Esophagus squamous epithelium (tissue), 5 donors: ENCODE measurements at places on chromosomes 16 and 17. TPM values are rescaled to one million over a fixed set of nuclear protein-coding genes. Genes with fewer than 3 reads are reported as not detected.

PIPOX gene
- total RNA-seq: 1.3 TPM

DNA sequence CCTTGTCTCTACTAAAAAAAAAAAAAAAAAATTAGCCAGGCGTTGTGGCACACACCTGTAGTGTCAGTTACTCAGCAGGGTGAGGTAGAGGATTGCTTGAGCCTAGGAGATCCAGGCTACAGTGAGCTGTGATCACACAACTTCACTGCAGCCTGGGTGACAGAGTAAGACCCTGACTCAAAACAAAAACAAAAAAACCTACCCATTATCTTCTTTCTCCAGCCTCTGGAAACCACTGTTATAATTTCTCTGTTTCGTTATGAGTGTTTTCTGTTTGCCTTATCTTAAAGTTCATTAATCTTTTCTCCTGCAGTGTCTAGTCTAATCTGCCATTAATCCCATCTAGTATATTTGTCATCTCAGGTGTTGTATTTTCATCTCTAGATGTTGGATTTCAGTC, 18.6 kb upstream of the CLTC start:
- no peaks in the 10 kb centered on the region for H3K4me1 ChIP-seq
- H3K36me3 ChIP-seq: peaks cover 64% of the 10 kb centered on the region
- H3K27me3 ChIP-seq: no peaks in the 10 kb centered on the region
- H3K27ac ChIP-seq: no peak overlapping the region
- H3K4me3 ChIP-seq: no peak overlapping the region

GRCh38 chr17:32747856-32748255, 129.1 kb downstream of the MYO1D start:
- no peaks in the 10 kb centered on the region for H3K27me3 ChIP-seq
- H3K36me3 ChIP-seq: no peaks in the 10 kb centered on the region
- no peak overlapping the region for H3K27ac ChIP-seq
- H3K4me1 ChIP-seq: no peaks in the 10 kb centered on the region
- no peak overlapping the region for H3K4me3 ChIP-seq
- no peak for DNase-seq

- H3K4me1 ChIP-seq: peaks cover 12% of the 10 kb centered on the region
- no peaks in the 10 kb centered on the region for H3K36me3 ChIP-seq
- peak overlapping the region; percentile 14 for H3K4me3 ChIP-seq
- no peak overlapping the region for H3K27ac ChIP-seq
- DNase-seq: no peak
Measured at GRCh38 chr17:47789611-47790561, 31.7 kb downstream of the OSBPL7 start.

GRCh38 chr16:70695331-70696070, 9.6 kb upstream of the MTSS2 start:
- H3K4me3 ChIP-seq: no peak overlapping the region
- no peaks in the 10 kb centered on the region for H3K27me3 ChIP-seq
- H3K36me3 ChIP-seq: peaks cover 6% of the 10 kb centered on the region
- H3K27ac ChIP-seq: peak overlapping the region; percentile 89

DNA sequence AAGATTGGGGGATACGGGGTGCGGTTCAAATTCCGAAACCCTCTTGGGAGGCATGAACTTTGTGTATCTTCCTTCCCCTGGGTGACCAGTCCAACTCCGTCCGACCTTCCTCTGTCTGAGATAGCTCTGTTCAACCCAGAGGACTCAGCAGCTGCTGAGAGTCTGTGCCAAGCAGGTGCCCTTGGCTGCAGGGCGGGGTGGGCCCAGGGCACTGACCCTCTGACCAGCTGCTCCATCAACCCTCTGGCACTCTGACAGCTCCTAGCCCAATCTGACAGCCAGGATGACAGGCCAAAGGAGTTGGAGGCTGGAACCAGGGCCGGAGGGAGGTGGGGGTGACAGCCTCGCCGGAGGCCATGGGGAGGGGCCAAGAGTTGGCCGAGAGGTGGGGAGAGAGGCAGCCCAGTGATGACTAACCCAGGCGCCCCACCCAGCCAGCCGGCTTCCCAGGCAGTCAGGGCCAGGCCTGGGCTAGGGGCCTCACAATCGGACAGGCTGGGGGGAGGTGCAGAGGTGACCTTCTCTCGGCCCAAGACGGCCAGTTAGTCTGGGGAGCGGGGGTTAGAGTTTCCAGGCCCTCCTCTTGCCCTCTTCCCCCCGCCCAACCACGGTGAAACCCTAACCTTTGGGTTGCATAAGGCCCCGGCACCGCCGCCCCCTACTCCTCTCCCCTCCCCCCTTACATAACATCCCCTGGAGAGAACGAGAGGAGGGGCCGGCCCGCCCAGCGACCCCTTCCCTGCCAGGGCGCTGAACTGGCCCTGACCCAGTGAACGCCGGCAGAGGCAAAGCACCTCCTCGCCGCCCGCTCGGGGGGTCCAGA, 5.0 kb upstream of the TLCD2 start:
- DNase-seq: no peak
- no peaks in the 10 kb centered on the region for H3K27me3 ChIP-seq
- peak overlapping the region; percentile 100 for H3K27ac ChIP-seq
- H3K4me1 ChIP-seq: peaks cover 69% of the 10 kb centered on the region

DNA sequence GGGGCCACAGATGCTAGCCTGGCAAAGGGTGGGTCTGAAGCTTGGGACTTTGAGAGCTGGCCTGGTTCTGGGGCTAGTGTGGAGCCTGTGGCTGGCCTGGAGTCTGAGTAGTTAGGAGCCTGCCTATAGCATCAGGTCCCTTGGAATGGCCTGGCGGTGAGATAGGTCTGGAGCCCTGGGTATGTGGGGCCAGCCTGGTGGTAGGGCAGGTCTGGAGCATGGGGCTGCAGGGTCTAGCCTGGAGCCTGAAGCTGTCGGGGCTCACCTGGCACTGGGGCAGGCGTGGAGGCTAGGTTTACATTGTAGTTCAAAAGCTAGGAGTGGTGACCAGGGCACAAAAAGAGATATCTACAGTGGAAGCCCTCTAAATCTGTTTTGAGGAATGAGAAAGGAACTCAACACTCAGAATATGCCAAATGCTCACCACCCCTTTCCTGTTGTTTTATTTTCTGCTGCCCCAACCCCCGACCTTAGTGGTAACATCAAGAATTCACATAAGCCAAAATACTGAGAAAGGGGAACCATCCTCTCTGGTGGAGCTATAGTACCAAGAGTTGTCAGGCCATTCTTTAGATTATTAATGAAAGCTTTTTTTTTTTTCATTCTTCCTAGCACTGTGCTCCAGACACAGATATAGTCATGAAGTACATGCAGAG, 100.3 kb downstream of the TANC2 start:
- no peaks in the 10 kb centered on the region for H3K36me3 ChIP-seq
- no peak overlapping the region for H3K27ac ChIP-seq
- H3K27me3 ChIP-seq: no peaks in the 10 kb centered on the region
- no peak overlapping the region for H3K4me3 ChIP-seq
- no peak for DNase-seq
- no peaks in the 10 kb centered on the region for H3K4me1 ChIP-seq

KRT17 gene
- total RNA-seq: 2,552 TPM

DNA sequence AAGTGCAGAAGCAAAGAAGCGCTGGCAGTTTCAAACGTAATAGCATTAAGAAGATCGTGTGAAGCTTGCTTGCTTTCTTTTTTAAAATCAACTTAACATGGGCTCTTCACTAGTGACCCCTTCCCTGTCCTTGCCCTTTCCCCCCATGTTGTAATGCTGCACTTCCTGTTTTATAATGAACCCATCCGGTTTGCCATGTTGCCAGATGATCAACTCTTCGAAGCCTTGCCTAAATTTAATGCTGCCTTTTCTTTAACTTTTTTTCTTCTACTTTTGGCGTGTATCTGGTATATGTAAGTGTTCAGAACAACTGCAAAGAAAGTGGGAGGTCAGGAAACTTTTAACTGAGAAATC, 17.4 kb upstream of the RAB11FIP4 start:
- no peak for DNase-seq
- no peak overlapping the region for H3K27ac ChIP-seq
- no peaks in the 10 kb centered on the region for H3K4me1 ChIP-seq
- H3K36me3 ChIP-seq: peaks cover 29% of the 10 kb centered on the region

GRCh38 chr17:80287806-80288567, 27.3 kb downstream of the RNF213 start:
- H3K27me3 ChIP-seq: no peaks in the 10 kb centered on the region
- DNase-seq: no peak
- H3K36me3 ChIP-seq: peaks cover 53% of the 10 kb centered on the region
- H3K4me3 ChIP-seq: no peak overlapping the region
- H3K4me1 ChIP-seq: no peaks in the 10 kb centered on the region
- no peak overlapping the region for H3K27ac ChIP-seq

DNA sequence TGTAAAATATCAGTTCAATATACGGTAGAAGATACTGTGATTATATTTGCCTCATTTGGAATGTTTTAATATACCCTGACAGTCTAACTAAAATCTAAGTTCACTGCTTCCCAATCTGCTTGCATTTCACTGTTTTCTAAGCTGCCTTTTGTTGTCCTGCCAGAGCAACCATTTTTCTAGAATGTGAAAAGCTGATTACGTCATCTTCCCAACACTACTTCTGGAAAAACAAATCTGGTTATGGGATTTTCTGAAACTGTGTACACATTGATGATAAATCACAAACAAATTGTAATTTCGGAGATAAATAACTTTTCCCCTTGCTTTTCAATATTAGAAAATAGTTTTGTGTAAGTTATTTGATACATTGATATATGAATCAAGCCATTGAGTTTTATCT, 1529.0 kb downstream of the CDH11 start:
- no peaks in the 10 kb centered on the region for H3K27me3 ChIP-seq
- no peaks in the 10 kb centered on the region for H3K4me1 ChIP-seq
- no peak overlapping the region for H3K4me3 ChIP-seq

ABCC12 gene
- total RNA-seq: not detected

GRCh38 chr16:71264299-71264698, 24.9 kb downstream of the CMTR2 start:
- H3K36me3 ChIP-seq: no peaks in the 10 kb centered on the region
- no peaks in the 10 kb centered on the region for H3K4me1 ChIP-seq
- no peak overlapping the region for H3K27ac ChIP-seq
- DNase-seq: no peak

- DNase-seq: no peak
- H3K4me3 ChIP-seq: no peak overlapping the region
- no peaks in the 10 kb centered on the region for H3K36me3 ChIP-seq
- no peaks in the 10 kb centered on the region for H3K27me3 ChIP-seq
Measured at GRCh38 chr16:11634312-11634711, 33.9 kb upstream of the SNN start.

- H3K4me1 ChIP-seq: peaks cover 23% of the 10 kb centered on the region
- H3K36me3 ChIP-seq: peaks cover 9% of the 10 kb centered on the region
- peak overlapping the region; percentile 99 for H3K27ac ChIP-seq
- no peaks in the 10 kb centered on the region for H3K27me3 ChIP-seq
- DNase-seq: no peak
- peak overlapping the region; percentile 47 for H3K4me3 ChIP-seq
Measured at GRCh38 chr17:7915179-7915610, 894 bp downstream of the RNF227 start.

GRCh38 chr16:89317101-89317671, 99.7 kb downstream of the ZNF778 start:
- DNase-seq: no peak
- peak overlapping the region; percentile 21 for H3K4me3 ChIP-seq
- H3K36me3 ChIP-seq: peaks cover 32% of the 10 kb centered on the region
- H3K27me3 ChIP-seq: no peaks in the 10 kb centered on the region
- H3K4me1 ChIP-seq: peaks cover 79% of the 10 kb centered on the region

KCNH6 gene
- not detected for total RNA-seq

- peaks cover 6% of the 10 kb centered on the region for H3K4me1 ChIP-seq
- no peak for DNase-seq
- no peaks in the 10 kb centered on the region for H3K36me3 ChIP-seq
- H3K27me3 ChIP-seq: no peaks in the 10 kb centered on the region
Measured at GRCh38 chr16:48365025-48365600, 20.1 kb downstream of the SIAH1 start.

DNA sequence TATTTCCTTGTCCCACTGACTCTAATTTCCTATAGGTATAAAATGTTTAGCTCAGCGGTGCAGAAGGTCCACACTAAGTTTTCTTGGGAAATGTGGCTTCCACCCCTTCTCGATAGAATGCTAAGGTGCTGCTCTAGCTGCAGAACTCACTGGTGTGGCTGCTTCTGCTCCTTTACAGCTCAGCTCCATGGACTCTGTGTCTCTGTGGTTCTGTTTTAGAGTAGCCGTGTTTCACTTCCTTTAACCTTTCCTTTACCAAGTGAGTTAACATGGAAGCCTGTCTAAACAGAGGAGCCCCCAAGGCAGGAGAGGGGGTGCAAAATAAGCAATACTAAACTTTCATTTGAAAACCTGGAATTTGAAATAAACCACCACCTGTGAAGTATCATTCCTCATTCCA, 65.3 kb downstream of the SPECC1 start:
- peak overlapping the region; percentile 62 for H3K27ac ChIP-seq
- H3K4me1 ChIP-seq: no peaks in the 10 kb centered on the region
- H3K36me3 ChIP-seq: no peaks in the 10 kb centered on the region
- H3K4me3 ChIP-seq: peak overlapping the region; percentile 38

GRCh38 chr17:74353446-74354060, 8.1 kb downstream of the BTBD17 start:
- no peaks in the 10 kb centered on the region for H3K36me3 ChIP-seq
- DNase-seq: no peak
- H3K4me3 ChIP-seq: no peak overlapping the region
- peaks cover 10% of the 10 kb centered on the region for H3K4me1 ChIP-seq
- H3K27me3 ChIP-seq: peaks cover 100% of the 10 kb centered on the region

- H3K36me3 ChIP-seq: no peaks in the 10 kb centered on the region
- peaks cover 9% of the 10 kb centered on the region for H3K4me1 ChIP-seq
- no peak for DNase-seq
- H3K27ac ChIP-seq: no peak overlapping the region
- H3K4me3 ChIP-seq: no peak overlapping the region
Measured at GRCh38 chr16:49489686-49490320, 116.2 kb downstream of the C16orf78 start.

GRAP gene
- 4.2 TPM for total RNA-seq

DNA sequence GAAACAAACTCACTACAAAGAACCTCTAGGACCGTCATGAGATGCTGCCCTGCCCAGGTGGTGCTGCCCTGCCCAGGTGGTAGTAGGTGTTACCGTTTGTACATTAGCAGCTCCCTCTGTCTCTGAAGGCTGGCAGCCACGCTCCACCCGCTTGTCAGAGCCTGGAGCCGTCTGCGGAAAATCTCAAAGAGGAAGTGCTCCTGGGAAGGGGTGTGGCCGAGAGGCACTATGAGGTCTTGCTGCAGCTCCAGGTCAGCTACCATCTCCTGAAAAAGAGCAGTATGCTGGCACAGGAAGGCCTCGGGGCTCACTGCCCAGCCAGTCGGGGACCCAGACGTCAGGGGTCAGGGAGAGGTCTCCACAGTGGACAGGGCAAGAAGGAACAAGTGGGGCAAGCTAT, 28.3 kb downstream of the ZNF276 start:
- no peak for DNase-seq
- no peaks in the 10 kb centered on the region for H3K27me3 ChIP-seq
- no peak overlapping the region for H3K27ac ChIP-seq
- no peaks in the 10 kb centered on the region for H3K4me1 ChIP-seq
- H3K4me3 ChIP-seq: no peak overlapping the region

CD19 gene
- 0.42 TPM for total RNA-seq

GRCh38 chr17:78053777-78054468, 74.6 kb downstream of the TMC6 start:
- peaks cover 50% of the 10 kb centered on the region for H3K36me3 ChIP-seq
- no peak overlapping the region for H3K4me3 ChIP-seq
- H3K27ac ChIP-seq: no peak overlapping the region
- no peaks in the 10 kb centered on the region for H3K27me3 ChIP-seq

- H3K4me1 ChIP-seq: peaks cover 6% of the 10 kb centered on the region
- no peaks in the 10 kb centered on the region for H3K36me3 ChIP-seq
- H3K4me3 ChIP-seq: no peak overlapping the region
- no peaks in the 10 kb centered on the region for H3K27me3 ChIP-seq
- H3K27ac ChIP-seq: no peak overlapping the region
Measured at GRCh38 chr17:3937359-3937758, 21.1 kb upstream of the P2RX1 start.

ASIC2 gene
- total RNA-seq: not detected

GRCh38 chr16:84758627-84759026, 58.8 kb downstream of the USP10 start:
- H3K4me3 ChIP-seq: no peak overlapping the region
- no peak overlapping the region for H3K27ac ChIP-seq
- H3K36me3 ChIP-seq: peaks cover under 1% of the 10 kb centered on the region
- H3K4me1 ChIP-seq: peaks cover 17% of the 10 kb centered on the region

FAM117A gene
- 5.6 TPM for total RNA-seq
